ENCODE measurements at places on chromosomes 2 and 18.

DNA sequence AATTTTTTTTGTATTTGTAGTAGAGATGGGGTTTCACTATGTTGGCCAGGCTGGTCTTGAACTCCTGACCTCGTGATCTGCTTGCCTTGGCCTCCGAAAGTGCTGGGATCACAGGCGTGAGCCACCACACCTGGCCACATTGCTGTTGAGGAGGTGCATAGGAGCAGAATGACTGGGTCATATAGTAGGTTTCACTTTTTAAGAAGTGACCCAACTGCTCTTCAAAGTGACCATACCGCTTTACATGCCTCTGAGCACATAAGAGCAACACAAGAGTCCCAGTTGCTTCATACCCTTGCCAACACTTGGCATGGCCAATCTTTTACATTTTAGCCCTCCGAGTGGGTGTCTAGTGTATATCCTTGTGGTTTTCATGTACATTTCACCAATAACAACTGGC lies 28.9 kb downstream of the RRM2 start:
- DNase-seq: no peak

- DNase-seq: no peak
These were observed 22.2 kb upstream of the MYO3B start for GRCh38 chr2:170155723-170156253.

GRCh38 chr18:73549236-73549635 lies 598.4 kb downstream of the FBXO15 start:
- DNase-seq: no peak

GRCh38 chr2:20129331-20130159 lies 78.1 kb upstream of the LAPTM4A start:
- no peak for DNase-seq

DNA sequence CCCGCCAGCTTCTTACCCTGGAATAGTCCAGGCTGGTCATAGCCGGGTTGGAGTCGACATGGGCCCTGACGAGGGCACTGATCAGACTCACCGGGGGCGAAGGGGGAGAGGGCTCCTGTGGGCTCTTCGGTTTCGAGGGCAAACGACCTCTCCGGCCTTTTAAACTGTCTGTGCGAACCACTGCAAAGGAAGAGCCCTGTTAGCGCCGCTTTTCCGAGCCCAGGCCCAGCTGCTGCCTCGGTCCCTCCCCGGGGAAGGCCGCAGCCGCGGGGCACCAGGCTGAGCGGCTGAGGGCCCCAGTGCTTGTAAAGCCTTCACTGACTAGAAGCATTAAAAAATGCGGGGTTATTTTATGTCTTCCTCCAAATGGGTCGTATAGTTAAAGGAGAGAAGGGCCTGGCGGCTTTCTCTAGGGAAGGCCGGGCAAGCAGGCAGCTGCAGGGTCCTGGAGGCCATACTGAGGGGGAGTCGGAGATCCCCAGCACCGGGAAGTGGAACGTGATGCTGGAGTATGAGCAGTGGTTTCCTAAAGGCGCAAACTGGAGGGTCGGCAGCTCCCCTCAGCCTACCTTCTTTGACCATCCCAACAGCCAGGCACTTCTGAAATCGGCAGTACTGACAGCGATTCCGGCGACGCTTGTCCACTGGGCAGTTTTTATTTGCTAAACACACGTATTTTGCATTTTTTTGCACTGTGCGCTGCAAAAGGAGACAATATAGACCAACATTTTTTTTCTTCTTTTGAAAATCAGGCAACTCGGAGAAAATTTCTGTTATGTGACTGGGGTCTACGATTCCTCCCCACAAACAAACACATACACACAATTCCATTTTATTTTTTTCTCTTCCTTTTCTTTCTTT lies 4.5 kb downstream of the NR4A2 start:
- no peak for DNase-seq

GRCh38 chr2:236642125-236642524 lies 72.5 kb downstream of the ACKR3 start:
- no peak for DNase-seq

- no peak for DNase-seq
These were observed 52.4 kb downstream of the TGFA start for GRCh38 chr2:70501215-70501614.

- no peak for DNase-seq
These were observed 168.3 kb upstream of the VRK2 start for GRCh38 chr2:57878171-57878865.

DNA sequence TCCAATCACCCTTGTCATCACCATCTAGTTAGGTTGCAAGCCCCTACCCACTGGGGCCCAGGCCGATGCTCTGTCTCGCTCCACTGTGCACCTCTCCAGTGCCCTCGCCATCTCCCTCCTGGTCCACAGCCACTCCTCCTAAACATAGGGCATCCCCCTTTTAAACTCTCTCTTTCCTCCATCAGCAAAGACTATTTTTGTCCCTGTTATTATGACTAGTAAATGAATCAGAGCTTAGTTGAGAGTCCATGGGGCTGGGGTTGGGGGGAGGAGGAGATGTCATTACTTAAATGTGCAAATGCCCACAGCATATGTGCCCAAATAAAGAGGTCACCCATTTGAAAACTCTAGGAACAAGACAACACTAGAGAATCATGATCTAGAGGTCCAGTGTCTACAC lies 167.4 kb downstream of the TRABD2A start:
- no peak for DNase-seq

GRCh38 chr2:55862246-55862645 lies 61.3 kb downstream of the EFEMP1 start:
- no peak for DNase-seq

DNA sequence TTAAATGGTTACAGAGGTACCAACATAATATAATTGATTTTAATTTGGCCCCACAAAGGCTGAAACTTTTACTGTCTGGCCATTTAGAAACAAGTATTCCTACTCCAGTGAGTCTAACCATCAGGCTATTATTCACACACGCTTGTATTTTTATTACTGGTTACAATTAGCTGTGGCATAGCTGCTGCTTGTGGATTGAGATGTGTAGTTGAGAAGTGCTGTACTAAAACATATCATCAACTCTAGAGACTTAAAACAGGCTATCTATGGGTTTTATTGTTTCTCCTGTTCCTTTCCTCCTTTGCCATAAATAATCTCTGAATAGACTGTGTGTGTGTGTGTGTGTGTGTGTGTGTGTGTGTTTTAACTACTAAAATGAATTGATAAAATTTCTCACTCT lies 530.2 kb downstream of the CCDC85A start:
- DNase-seq: no peak

- no peak for DNase-seq
These were observed 109.7 kb downstream of the NOL4 start for GRCh38 chr18:34114996-34115395.

DNA sequence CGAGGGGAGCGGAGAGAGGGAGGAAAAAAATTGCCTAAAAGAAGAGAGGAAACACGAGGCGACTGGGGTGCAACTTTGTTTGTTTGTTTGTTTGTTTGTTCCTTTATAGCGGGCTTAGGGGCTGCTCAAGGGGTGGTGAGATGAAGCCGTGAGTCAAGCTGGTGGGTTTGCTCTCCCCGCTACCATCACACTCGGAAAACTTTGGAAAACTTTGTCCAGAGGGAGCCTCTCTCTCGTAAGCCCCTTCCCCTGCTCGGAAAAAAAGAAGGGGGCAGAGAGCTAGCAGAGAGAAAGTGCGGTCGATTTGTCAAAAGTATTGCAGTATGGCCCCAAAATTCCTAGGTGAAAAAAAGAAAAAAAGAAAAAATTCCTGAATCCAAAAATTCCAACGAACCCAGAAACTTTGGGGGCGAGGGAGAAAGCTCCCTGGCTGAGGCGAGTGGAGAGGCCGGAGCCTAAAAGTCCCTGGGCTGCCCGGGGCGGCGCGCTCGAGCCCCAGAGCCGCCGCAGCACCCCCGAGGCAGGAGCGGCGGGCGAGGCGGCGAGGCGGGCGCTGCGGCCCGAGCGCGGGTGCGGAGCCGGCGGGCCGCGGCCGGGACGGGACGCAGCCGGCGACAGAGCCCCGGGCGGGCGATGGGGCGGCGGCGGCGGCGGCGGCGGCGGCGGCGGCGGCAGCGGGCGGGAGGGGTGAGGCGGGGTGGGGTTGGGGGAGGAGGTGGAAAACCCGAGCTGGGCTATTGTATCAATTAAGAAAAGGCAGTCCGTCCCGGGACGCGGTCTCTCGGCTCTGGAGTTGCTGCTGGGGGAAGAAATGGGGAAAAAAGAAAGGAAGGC lies 558 bp upstream of the CYP26B1 start:
- no peak for DNase-seq

GRCh38 chr18:56562479-56562878 lies 75.9 kb downstream of the TXNL1 start:
- no peak for DNase-seq

- no peak for DNase-seq
These were observed 2.7 kb downstream of the BMPR2 start for GRCh38 chr2:202378662-202379358.

DNA sequence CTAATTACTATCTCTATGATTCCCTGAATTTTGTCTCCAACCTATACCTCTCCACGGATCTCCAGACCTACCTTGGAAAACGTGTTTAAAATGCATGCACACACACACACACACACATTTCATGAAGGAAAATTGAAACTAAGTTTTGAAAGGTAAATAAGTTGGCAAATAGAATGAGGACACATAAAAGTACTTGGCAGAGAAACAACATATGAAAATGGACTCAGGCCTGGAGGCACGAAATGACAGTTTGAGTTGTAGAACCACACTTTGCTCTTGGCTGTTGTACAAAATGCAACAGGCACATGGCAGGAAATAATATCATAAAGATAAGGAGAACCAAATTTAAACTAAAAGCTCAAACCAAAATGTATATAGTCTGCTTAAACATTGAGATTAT lies 868.1 kb upstream of the CNTNAP5 start:
- no peak for DNase-seq

DNA sequence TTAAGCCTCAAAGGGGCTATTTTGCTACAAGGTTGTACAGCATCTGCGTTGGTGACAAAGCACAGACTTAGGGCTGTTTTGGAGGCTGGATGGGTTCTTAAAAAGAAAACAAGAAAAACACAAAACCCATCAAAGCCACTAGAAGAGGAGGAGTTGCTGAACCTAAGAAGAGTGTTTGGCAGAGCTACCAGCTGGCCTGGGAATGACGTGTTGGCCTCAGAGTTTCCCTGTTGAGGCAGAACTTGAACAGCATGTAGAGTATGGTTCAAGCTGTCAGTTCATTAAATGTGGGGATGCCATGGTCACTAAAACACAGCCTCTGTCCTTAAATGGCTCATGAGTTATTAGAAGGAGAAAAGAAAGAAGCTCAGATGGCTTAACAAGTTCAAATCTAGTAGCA lies 162.5 kb downstream of the TTC32 start:
- no peak for DNase-seq

DNA sequence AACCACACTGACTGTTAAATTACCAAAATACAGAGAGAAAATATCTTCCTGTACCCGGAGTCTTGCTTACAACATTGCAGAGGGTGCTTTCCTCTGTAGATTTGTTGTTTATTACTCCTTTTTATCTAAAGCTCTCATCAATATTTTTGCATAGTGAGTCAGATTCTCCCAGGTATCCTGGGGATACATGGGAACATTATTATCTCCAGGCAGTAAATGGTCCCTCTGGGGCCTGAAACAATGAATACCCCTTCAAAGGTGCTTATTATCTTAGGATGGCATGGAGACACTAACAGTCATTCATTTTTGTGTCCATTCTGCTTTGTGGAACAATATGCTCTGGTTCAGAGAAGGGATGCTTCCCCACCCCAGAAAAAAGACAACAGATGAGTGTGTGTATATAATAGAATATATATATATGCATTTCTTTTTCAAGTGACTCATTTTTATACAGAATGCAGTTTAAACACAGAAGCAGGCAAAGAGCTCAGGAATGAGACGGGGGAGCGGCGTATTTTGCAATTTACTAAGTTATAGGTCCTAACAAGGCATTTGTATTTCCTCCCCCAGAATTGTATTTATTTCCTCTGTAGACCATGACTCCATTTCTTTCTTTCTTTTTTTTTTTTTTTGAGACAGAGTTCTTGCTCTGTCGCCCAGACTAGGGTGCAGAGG lies 424.8 kb upstream of the ZEB2 start:
- DNase-seq: no peak

DNA sequence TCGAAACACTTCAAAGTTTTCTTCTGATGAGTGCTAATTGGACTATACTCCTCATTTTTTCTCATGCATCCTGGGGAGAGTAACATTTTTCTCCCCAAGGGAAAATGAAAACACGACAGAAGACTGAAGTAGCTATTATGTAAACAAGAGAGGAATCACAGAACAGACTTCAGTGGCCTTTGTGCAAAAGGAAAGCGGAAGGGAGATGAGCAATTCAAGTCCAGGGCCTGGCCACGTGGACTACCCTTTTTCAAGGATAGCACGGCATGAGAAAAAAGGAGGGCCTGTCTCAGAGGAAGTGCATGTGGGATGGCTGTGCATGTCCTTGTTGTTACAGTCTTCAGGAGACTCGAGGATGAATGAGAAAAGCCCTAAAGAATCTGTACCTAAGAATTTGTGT lies 43.8 kb upstream of the KCNE4 start:
- no peak for DNase-seq

DNA sequence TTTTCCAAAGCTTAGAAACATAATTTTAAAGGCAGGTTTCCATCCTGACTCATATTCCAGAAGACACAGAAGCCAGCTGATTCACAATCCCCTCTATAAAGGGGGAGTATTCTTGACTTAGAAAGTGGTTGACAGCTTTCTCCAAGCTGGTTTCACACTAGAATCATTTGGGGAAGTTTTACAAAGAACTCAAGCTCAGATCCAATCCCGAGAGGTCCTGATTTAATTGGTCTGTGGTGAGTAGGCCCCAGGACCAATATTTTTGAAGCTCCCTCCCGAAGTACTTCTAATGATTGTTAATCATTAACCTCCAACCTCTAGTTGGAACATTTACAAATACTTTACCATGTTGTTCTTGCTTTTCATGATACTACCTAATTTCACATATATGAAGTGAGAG lies 184.1 kb downstream of the DLGAP1 start:
- no peak for DNase-seq

- DNase-seq: no peak
These were observed 495.7 kb downstream of the TSN start for GRCh38 chr2:122251158-122251557.

DNA sequence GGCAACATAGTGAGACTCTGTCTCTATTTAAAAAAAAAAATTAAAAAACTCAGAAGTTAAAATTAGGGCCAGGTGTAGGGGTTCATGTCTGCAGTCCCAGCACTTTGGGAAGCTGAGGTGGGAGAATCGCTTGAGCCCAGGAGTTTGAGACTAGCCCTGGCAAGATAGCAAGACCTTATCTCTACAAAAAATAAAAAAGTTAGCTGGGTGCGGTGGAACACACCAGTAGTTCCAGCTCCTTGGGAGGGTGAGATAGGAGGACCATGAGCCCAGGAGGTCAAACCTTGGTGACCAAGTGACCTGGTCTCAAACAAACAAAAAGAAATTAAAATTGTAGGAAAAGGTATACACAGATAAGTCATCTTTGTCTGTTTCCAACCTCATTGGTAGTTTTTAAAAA lies 11.3 kb downstream of the TTLL4 start:
- no peak for DNase-seq

DNA sequence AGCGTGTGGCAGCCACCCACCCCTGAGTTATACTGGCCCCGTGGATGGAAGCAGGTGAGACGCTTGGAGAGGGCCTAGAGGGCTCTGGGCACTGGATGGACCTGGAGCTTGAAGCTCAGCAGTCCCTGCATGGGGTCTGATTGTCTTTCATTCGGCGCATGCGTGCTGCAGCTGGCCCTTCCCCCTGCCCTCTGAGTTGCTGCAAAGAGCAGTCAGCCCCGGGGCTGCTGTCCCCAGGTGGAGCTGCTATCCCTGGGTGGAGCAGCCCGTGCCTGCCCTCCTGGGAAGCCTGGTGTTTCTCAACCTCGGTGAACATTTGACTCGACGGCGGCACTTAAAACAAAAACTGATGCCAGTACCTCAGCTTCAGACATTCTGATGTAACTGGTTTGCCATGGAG lies 29.6 kb downstream of the IGFBP5 start:
- no peak for DNase-seq

GRCh38 chr18:3693410-3693809 lies 243.4 kb downstream of the TGIF1 start:
- DNase-seq: no peak
